ENCODE measurements at places on chromosomes 12 and 14.

- DNase-seq: no peak
These were observed 17.1 kb downstream of the RBM23 start for GRCh38 chr14:22901799-22902198.

GRCh38 chr14:24172261-24172860, 481 bp downstream of the REC8 start:
- DNase-seq: no peak

DNA sequence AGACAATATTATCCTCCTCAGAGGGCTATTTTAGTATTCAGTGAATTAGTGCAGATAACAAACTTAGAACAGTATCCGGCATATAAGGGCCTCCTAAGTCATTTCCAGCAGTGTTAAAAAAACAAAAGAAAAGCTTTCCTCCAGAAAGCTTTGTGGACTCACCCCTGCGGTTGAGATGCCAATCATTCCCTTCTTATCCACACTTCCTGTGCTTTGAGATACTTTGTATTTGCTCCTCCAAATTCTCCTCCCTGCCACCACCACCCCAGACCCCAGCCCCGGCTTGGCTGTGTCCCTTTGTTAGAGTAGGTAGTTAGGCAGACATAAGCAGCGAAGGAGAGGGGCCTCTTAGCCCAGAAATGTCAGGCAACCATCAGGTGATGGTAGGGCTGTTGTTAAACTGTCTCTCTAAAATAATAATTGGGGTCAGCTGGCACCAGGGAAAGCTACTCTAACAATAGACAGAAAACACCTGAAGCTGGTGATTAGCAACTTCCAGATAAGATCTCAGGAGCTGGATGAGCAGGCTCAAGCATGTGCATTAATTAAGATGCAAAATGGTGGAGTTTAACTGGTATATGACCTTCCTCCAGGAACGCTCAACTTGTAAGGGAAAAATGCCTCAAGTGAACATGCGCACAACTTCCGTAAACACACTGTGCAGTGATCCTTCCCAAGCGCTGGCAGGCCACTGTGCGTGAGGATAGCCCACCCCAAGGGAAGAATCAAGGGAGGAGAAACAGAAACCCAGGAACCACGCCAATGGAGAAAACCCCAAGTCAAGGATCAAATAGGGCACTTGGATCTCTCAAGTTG, 152.1 kb upstream of the EEA1 start:
- DNase-seq: no peak

DNA sequence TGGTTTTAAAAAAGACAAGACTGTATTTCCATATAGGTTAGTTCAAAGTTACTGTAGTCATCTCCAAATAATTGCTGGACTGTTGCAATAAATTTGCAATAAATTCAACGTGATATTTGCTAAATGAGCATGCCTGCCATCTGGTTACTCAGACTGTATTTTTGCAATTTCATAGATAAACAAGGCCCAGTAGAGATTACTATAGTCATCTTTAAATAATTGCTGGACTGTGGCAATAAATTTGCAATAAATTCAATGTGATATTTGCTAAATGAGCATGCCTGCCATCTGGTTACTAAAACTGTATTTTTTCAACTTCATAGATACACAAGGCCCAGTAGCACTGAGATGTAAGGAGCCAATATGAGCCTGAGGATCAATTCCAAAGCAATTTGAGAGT, 5.6 kb downstream of the NTN4 start:
- DNase-seq: no peak

- DNase-seq: no peak
These were observed 27.3 kb downstream of the PNMA1 start for GRCh38 chr14:73686901-73687300.

DNA sequence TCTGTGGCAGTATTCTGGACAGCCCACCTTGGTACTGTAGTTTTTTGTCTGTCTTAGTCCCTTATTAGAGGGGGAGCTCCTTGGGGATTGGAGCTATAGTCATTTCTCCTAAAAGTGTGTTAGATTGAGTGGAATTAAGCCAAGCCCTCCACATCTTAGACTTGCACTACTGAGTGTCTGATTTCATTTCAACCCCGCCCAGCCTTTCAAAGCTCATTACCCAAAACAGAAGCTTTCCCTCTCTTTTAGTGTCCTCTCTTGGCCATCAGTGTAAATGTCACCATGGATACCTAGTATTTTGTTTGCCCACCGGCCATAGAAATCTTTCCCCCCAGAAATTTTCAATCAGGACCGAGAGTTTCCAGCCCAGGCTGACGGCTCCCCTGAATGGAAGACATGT, 74.5 kb downstream of the LRRC74A start:
- no peak for DNase-seq

DNA sequence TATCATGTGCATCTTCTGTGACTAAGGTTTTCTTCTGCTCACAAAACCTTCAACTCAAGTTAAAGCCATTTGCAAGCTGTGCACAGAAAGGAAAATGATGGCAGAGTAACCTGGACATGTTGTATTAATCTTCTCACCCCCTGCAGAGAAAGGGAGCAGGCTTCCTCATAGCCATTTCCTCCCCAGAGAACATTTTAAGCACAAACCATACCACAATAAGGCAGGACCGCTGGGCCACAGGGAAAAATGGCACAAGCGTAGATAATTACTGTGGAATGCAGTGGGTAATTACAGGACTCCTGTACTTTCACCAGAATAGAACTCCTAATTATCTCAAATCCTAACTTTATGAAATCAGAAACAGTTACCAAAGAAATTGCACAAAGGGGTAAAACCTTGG, 215.7 kb downstream of the KIF21A start:
- DNase-seq: no peak

GRCh38 chr12:92928421-92928961, 604 bp downstream of the EEA1 start:
- DNase-seq: no peak
